Bronchial smooth muscle cell (primary cell): ENCODE measurements at places on chromosomes 4 and X. TPM values are rescaled to one million over a fixed set of nuclear protein-coding genes. Genes with fewer than 3 reads are reported as not detected.

FRAS1 gene
- total RNA-seq: under 0.01 and 0.26 TPM in 2 replicates

GAGE12J gene
- total RNA-seq: not detected in 2 replicates

HSFX4 gene
- not detected in 2 replicates for total RNA-seq

ZNF711 gene
- under 0.01 and 0.69 TPM in 2 replicates for total RNA-seq

ETNPPL gene
- total RNA-seq: not detected in 2 replicates

HSFX3 gene
- not detected in 2 replicates for total RNA-seq

CXCL9 gene
- total RNA-seq: not detected in 2 replicates

POU3F4 gene
- not detected in 2 replicates for total RNA-seq

SLC6A8 gene
- total RNA-seq: 7.8 and 11.5 TPM in 2 replicates

DMRTC1B gene
- not detected in 2 replicates for total RNA-seq

PACRGL gene
- 16.5 and 18.8 TPM in 2 replicates for total RNA-seq

ESX1 gene
- not detected in 2 replicates for total RNA-seq

HERC5 gene
- 1.9 and 5.6 TPM in 2 replicates for total RNA-seq

F9 gene
- total RNA-seq: not detected in 2 replicates

ARHGEF6 gene
- 7.6 and 11.3 TPM in 2 replicates for total RNA-seq

PFKFB1 gene
- total RNA-seq: 0.16 TPM in 1 of 2 replicates, not detected in the other

MAGEB10 gene
- total RNA-seq: not detected in 2 replicates

HPSE gene
- total RNA-seq: 0.63 and 0.69 TPM in 2 replicates

CSAG3 gene
- total RNA-seq: not detected in 2 replicates

DSPP gene
- not detected in 2 replicates for total RNA-seq

MAMLD1 gene
- 0.17 and 0.32 TPM in 2 replicates for total RNA-seq

TMPRSS11B gene
- total RNA-seq: not detected in 2 replicates

VCX2 gene
- total RNA-seq: not detected in 2 replicates

SGMS2 gene
- 26.9 and 38.9 TPM in 2 replicates for total RNA-seq

RAB9B gene
- 0.77 and 1.1 TPM in 2 replicates for total RNA-seq

TMEM131L gene
- total RNA-seq: 5.5 and 6.6 TPM in 2 replicates

WNK3 gene
- total RNA-seq: 0.16 and 0.17 TPM in 2 replicates

GC gene
- total RNA-seq: not detected in 2 replicates

CT83 gene
- total RNA-seq: not detected in 2 replicates

TMEM35A gene
- total RNA-seq: 20.6 and 28.9 TPM in 2 replicates

CXCL8 gene
- 0.17 and 1.9 TPM in 2 replicates for total RNA-seq

CDX4 gene
- total RNA-seq: not detected in 2 replicates

SH3RF1 gene
- 12.4 and 16.9 TPM in 2 replicates for total RNA-seq

SORBS2 gene
- total RNA-seq: 0.32 TPM in 1 of 2 replicates, not detected in the other

OPHN1 gene
- total RNA-seq: 8.8 and 11.8 TPM in 2 replicates

ETDB gene
- not detected in 2 replicates for total RNA-seq

TMEM129 gene
- total RNA-seq: 29.2 and 40.1 TPM in 2 replicates

GAGE12E gene
- total RNA-seq: not detected in 2 replicates

SH3D19 gene
- 34.0 and 36.7 TPM in 2 replicates for total RNA-seq

ADH6 gene
- total RNA-seq: not detected in 2 replicates

GDPD2 gene
- total RNA-seq: not detected in 2 replicates

NOX1 gene
- 0.17 TPM in 1 of 2 replicates, not detected in the other for total RNA-seq

STPG2 gene
- 0.16 TPM in 1 of 2 replicates, not detected in the other for total RNA-seq

CLDN34 gene
- total RNA-seq: not detected in 2 replicates
